A549 treated with CORT108297 at 1 μM for 4 hours (cell line): ENCODE measurements at places on chromosomes 16 and 17. TPM values are rescaled to one million over a fixed set of nuclear protein-coding genes. Genes with fewer than 3 reads are reported as not detected.

The STX8 gene
- 56.1 to 81.5 TPM (median 59.7 TPM) in 5 replicates for total RNA-seq

The CD300E gene
- 0.02 TPM in 1 of 5 replicates, not detected in the others for total RNA-seq

The KRTAP4-3 gene
- total RNA-seq = not detected in 5 replicates

The RNU2-1 gene
- total RNA-seq = not detected in 5 replicates

The CFAP119 gene
- 4.4 to 9.9 TPM (median 9.0 TPM) in 5 replicates for total RNA-seq

The PMP22 gene
- 254 to 305 TPM (median 275 TPM) in 5 replicates for total RNA-seq

The SLC22A31 gene
- 1.1 to 1.8 TPM (median 1.5 TPM) in 5 replicates for total RNA-seq

The SGCA gene
- 1.3 to 2.5 TPM (median 1.9 TPM) in 5 replicates for total RNA-seq

The ZFP1 gene
- total RNA-seq = 9.6 to 13.0 TPM (median 9.9 TPM) in 5 replicates

The KRTAP4-1 gene
- total RNA-seq = 0.09 to 0.40 TPM (median 0.24 TPM) in 4 of 5 replicates, not detected in the other

The CHD9NB gene
- 0.80 to 1.4 TPM (median 1.3 TPM) in 5 replicates for total RNA-seq

The FKBP10 gene
- 87.2 to 120 TPM (median 113 TPM) in 5 replicates for total RNA-seq

The FBXL16 gene
- 2.7 to 5.7 TPM (median 5.3 TPM) in 5 replicates for total RNA-seq

The TERB1 gene
- total RNA-seq = 0.06 to 0.07 TPM in 2 of 5 replicates, not detected in the others

The CBFB gene
- 36.2 to 49.8 TPM (median 46.0 TPM) in 5 replicates for total RNA-seq

The ZNF287 gene
- total RNA-seq = 10.4 to 16.9 TPM (median 13.7 TPM) in 5 replicates
